ENCODE measurements at places on chromosomes 7 and 10.

- no peak for DNase-seq
These were observed 6.1 kb upstream of the NCAPG2 start for GRCh38 chr7:158710651-158711102.

- no peak for DNase-seq
These were observed 2.8 kb downstream of the COPS6 start for GRCh38 chr7:100091411-100092181.

- no peak for DNase-seq
These were observed 300.5 kb downstream of the KLF6 start for GRCh38 chr10:3484306-3485056.

- no peak for DNase-seq
These were observed 22.0 kb upstream of the SLC35G1 start for GRCh38 chr10:93871671-93872204.

DNA sequence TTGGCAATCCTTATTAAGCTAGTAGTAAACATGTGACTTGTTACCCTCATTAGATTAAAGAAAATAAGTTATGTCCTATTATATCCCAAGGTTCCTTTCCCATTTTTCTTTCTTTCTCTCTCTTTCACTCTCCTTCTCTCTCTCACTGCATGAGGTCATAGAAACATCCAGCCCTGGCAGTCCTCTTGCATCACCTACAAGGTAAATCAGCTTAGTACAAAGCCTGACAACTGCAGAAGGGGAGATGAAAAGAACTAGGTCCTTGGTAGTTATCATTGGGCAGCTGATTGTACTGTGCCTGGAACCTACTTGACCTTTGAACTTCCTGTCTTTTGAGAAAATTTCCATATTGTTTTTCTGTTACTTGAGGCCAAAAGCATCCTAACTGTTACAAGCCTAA, 307.9 kb upstream of the SP8 start:
- no peak for DNase-seq

GRCh38 chr10:59374916-59375315, 12.6 kb upstream of the FAM13C start:
- DNase-seq: no peak

- no peak for DNase-seq
These were observed 20.7 kb downstream of the NRAP start for GRCh38 chr10:113643183-113643582.

DNA sequence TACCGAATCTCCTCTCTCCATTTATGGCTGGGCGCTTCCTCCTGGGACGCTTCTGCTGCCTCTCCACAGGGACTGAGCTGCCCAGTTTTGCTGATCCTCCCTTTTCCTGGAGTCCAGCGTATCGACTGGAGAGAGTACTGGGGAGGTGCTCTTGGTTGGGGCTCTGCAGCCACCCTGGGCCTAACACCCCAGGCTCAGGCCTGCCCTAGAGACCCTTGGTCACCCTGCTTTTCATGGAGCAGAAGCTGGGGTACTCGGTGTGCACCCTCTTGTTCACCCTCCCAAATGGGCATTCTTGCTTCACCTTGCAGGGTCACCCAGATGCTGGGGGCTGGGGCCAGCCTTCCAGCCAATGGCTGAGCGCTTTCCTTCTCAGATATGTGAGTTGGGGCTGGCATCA, 88.8 kb upstream of the RET start:
- DNase-seq: no peak

DNA sequence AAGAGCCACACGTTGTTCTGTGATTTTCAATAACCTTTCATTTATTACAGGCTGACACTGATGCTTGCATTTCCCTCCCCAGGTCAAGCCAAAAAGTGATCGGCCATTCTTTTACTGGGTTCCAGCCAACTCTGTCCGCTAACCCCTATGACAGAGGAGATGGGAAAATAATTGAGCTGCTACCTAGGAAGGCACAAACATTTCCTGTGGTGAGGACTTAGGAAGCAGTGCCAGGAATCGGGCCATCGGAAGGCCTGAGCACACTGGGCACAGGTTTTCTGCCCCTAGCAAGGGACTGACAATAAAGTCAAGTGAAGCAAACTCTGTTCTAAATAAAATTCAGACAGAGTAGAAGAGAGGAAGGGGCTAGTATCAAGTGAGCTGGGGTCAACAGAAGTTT, 313.0 kb upstream of the AOAH start:
- no peak for DNase-seq

- no peak for DNase-seq
These were observed 19.7 kb downstream of the MET start for GRCh38 chr7:116691664-116692063.

DNA sequence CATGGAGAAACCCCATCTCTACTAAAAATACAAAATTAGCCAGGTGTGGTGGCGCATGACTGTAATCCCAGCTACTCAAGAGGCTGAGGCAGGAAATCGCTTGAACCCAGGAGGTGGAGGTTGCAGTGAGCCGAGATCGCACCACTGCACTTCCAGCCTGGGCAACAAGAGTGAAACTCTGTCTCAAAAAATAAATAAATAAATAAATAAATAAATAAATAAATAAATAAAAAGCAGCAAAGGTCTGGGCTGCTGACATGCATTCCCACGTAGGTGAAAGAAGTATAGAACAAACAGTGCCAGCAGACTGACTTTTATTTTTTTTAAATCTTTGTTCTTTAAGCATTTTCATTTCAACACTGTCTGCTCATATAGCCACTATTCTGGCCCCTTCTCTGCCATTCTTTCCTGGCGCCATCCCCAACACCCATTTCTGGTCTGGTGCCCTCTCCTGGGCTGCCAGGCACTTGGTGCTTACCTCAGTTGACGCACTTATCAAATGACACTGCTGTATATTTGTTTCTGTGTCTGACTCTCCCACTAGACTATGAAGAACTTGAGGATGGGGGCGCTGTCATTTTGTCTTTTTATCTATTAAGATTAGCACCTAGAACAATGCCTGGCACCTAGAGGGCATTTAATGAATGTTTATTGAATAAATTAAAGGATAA, 15.6 kb downstream of the FAM107B start:
- DNase-seq: no peak

DNA sequence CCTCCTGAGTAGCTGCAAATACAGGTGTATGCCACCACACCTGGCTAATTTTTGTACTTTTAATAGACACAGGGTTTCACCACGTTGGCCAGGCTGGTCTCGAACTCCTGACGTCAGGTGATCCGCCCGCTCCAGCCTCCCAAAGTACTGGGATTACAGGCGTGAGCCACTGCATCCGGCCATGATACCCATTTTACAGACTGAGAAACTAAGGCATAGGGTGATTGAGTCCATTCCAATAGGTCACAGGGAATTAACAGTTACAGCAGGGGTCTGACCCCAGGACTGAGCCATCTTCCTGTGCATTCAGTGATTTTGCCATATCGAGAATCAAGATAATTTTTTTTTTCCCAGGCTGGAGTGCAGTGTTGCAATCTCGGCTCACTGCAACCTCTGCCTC, 12.3 kb upstream of the CTBP2 start:
- no peak for DNase-seq

- DNase-seq: no peak
These were observed 40.9 kb upstream of the FRMD4A start for GRCh38 chr10:14371581-14371980.

DNA sequence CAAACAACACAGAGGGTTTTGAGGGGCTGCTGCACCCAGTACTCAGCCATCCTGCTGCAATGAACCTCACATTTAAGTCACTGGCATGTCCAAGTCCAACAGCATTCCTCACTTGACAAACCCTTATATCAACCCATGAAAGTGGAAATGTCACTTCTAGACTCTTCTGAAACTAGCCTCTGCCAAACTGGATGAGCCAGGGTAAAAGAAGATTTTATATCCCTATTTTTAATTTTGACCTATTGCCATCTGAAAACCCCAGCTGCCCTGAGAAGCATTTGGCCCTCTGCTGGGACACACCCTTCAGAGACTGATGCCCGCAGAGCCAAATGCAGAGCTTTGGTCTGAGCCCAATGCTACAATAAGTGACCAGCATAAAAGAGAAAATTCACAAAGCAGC, 201.1 kb downstream of the ANK3 start:
- no peak for DNase-seq

GRCh38 chr10:61063901-61064300, 119.9 kb upstream of the RHOBTB1 start:
- DNase-seq: no peak

DNA sequence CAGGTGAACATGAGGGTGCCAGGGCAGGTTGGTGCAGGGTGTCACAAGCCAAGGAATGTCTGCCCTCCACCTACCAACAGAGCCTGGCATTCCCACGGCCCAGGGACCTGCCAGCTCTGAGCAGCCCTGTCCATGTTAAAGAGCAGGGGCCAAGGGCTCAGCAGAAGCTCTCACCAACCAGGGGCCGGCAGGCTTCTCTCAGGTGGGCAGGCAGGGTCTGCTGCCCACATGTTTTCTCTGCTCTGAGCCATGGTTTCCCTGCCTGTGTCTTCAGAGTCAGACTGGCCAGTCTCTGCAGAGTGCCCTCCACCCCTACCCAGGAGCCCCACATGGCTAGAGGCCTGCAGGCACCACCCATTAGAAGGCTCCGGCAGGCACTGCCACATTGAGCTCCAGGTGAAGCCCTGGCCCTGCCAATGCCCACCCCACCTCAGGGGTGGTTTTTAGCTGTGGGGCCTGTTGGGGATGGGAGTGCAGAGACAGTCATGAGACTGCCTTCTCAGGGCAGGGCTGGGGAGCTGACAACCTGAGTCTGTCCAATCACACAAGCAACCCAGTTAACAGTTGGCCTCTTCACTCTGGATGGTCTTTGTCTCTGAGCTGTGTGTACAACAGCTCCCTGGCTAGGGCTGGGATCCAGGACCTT, 135.9 kb downstream of the ARHGAP22 start:
- no peak for DNase-seq

DNA sequence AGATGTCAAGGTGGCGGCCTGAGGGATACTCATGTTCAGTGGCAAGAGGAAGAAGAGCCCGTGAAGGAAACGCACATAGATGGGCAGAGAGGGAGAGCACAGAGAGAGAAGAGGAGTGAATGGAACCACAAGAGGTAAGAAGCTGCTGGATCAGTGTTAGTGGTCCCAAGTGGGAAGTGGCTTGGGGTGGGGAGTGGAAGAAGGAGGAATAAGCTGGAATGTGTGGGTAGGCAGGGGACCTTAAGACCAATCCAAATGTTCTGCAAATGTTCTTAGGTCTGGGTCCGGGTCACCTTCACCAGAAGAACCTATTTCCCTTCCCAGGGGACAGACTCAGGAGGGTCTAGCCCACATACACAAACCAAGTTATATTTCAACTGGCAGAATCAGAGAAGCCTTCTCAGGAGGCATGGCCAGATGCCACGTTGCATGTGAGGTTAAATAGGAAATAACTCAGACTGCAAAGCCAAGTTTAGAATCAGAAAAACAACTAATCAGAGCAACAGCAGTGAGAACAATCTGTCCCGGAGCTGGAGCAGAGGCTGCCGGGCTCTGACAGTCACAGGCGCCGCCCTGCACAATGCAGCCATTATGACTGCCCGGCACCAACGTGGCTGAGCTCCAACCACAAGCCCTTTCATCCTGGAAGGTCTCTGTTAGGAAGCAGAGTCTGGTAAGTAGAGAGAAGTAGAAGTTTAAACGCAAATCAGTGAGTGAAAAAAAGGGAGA, 78.6 kb upstream of the ARMC3 start:
- DNase-seq: no peak
